ENCODE measurements at places on chromosomes 4 and X.

DNA sequence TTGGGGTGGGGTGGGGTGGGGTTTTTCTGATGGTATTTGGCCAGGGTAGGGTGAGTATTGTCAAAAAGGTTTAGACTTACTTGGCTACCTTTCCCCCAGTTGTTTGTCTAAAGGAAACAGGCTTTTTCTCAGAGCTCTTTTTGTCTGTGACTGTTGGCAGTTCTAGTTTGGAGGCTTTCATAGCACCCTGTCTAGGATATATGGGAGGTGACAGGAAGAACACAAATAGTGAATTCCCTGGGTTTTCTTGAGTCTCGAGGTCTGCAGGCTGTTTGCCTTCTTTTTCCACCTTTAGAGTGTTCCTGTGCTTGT, 13.5 kb downstream of the RPS6KA3 start:
- DNase-seq: no peak

DNA sequence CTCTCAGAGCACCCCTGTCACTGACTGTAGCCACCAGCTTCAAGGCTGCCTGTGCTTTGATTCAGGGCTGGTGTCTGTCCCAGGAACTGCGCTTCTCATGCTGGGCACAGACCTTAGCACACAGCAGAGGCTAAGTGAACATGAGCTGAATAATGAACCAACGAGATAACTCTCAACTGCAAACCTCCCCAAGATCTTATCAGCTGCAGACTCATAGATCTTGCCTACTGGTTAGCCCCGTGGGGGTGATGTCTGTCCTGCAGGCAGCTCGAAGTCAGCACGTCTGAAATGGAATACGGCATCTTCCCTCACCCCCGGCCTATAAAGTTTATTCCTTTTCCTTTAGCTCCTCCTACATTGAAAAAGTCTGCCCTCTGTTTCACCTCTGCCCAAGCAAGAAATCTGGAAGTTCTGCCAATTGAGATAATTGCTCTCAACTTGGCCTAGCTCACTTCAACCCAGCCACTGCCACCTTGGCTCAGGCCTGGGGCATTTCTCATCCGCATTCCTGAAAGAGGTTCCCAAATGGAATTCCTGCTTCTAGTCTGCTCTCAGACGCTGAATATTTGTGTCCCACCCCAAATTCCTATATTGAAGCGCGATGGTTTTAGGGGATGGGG, 73.7 kb downstream of the GATB start:
- no peak for DNase-seq

- DNase-seq: peak; percentile 25
Measured at GRCh38 chr4:64158648-64159326, 250.5 kb downstream of the TECRL start.

DNA sequence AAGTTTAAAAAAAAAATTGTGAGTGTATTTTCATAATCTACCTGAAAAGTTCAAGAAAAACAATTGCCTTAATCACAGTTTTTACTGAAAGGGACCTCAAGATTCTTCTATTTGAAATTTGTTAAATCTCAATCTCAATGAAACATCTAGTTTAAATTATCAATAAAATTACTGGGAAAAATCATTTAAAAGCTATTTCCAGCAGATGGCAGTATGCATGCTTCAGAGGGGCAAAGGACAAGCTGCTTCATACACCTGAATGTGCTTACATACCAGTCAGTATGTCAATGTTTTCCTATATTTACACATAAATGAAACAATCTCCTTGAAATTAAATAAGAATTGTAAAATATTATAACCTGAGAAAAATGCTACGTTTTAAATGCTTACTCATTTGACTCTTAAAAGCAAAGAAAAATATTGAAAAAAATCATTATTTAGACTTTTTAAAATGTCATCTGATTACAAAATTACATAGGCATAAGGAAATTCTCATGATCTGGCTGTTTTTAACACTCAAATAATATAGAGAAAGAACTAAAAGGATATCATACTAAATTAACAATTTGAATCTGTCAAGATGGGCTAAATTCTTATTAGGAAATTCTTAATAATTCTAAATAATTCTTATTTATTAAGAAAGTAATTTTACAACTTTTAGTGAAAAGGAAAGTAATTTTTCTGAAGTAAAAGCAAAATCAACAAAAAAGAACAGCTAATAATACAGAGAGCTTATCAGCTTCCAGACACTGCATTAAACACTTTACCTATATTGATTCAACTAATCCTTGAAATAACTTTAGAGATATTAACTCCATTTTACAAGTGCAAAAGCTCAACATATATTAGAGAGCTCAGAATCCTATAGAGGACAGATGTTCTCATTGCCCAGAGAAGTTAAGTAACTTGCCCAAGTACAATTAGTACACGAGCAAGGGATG, 242.1 kb downstream of the ADAMTS3 start:
- no peak for DNase-seq

- no peak for DNase-seq
Measured at GRCh38 chr4:129080129-129080528, 13.2 kb downstream of the SCLT1 start.

DNA sequence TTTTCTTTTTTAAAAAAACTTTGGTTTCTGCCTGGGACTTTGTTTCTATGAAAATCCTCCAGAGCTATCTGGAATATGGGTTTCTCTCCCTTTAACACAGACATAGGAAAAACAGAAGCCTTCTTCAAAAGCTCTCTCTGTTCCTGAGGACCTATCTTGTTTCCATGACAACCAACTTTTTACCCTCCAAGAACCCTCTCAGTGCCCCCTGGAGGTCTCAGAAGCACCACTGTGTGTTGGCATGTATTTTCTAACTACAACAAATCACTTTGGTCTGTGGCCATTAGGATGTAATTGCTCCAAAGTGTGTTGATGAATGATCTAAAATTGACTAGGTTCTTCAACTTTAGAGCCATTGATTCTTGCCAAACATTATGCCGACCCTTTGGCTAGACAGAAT, 1331.6 kb downstream of the ADGRL3 start:
- no peak for DNase-seq

DNA sequence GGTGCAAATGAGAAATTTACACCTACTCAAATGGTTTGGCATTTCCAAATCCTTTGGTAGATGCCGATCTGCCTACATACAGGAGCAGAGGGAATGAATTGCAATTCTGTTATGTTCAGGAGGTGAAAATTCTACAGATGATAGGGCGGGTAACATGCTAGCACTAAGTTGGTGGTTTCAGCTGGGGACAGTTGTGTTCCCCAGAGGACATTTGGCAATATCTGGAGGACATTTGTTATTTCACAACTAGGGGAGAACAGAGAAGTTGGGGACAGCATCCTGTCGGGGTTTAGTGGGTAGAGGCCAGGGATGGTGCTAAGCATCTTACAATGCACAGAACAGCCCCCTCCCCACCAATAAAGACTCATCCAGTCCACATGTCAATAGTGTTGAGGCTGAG, 96.5 kb upstream of the PUDP start:
- no peak for DNase-seq

DNA sequence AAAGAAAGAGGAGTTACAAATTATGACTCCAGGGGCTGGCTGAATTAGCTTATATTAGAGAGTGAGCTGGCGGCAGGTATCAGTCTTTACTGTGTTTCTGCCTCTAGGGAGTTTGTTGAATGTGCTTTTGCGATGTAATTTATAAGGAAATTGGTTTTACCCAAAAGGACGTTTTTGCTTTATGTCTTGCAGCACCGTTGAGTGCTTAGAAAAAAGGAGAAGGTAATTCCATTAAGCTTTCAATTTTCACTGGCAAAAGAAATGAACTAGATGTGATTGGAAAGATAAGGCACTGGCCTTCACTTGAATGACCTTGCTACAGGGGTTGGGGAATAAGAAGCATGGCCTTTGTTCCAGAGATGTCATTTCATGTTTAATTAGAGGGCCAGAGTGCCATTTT, 74.9 kb upstream of the CBR4 start:
- no peak for DNase-seq

GRCh38 chr4:101292901-101293300, 54.4 kb downstream of the PPP3CA start:
- DNase-seq: no peak

- DNase-seq: no peak
Measured at GRCh38 chr4:2280531-2281300, 18.8 kb upstream of the MXD4 start.

- DNase-seq: no peak
Measured at GRCh38 chrX:41381685-41382084, 47.7 kb downstream of the DDX3X start.

GRCh38 chrX:1361910-1362309, 25.3 kb downstream of the IL3RA start:
- DNase-seq: no peak

GRCh38 chrX:154434394-154435168, 2.4 kb upstream of the GDI1 start:
- no peak for DNase-seq

GRCh38 chr4:109191216-109191615, 111.2 kb downstream of the COL25A1 start:
- no peak for DNase-seq

- DNase-seq: no peak
Measured at GRCh38 chr4:15378062-15378461, 49.8 kb upstream of the C1QTNF7 start.

GRCh38 chr4:48509543-48509942, 19.5 kb downstream of the ZAR1 start:
- no peak for DNase-seq

GRCh38 chrX:147637190-147637589, 274.5 kb upstream of the FMR1 start:
- no peak for DNase-seq

DNA sequence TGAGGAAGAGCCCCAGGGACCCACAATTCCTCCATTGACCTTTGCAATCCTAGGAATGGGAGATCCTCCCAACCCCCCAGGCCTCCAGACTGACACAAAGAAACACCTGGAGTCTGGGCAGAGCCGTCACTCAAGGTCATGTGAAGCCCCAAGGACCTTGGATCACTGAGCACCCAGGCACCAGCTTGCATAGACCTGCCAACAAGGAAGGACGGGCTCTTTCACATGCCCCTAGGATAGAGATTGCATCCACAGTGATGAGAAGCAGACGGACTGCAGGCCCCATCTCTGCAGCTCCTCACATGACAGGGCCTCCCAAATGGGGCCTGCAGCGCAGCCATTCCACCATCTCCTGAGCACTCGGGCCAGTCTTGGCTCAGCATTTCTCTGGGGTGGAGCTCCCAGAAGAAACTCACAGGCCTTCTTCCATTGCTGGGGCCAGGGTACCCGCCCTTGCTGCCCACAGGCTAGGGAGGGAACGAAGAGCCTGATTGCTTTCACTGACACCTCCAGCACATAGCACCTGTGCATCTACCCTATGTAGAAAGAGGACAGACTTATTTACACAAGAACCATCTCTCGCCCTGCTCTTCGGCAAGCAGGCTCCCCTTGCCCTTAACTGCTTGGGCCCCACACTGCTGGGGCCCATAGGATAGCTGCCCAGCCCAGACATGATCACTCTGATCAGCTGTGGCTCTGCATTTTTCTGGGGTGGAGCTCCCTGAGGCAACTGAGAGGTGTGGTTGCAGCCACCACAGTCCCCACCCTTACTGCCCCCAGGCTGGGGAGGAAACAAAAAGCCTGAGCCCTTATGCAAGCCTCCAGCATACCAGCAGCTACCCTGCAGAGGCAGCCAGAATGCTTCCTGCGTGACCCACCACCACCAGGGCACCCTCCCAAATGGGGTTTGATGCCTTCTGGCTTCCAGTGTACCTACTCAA, 185.7 kb upstream of the ZCCHC13 start:
- DNase-seq: no peak

DNA sequence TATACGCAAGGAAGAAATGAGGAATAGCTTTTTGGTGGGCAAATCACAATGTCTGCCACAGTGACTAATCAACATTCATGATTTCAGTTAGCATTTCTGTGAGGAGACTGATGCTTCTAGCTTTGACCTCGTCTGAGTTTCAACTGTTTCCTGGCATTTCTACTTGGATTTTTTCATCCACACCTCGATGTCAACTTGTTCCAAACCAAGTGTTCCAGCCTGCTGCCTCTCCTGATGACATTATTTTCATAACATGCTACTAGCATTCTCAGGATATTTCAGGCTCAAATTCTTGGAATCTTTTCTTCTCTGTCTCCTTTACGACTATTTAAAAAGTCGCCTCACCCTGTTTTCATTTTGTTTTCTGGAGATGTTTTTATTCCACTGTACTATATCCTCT, 90.3 kb upstream of the TEX13D start:
- DNase-seq: no peak

DNA sequence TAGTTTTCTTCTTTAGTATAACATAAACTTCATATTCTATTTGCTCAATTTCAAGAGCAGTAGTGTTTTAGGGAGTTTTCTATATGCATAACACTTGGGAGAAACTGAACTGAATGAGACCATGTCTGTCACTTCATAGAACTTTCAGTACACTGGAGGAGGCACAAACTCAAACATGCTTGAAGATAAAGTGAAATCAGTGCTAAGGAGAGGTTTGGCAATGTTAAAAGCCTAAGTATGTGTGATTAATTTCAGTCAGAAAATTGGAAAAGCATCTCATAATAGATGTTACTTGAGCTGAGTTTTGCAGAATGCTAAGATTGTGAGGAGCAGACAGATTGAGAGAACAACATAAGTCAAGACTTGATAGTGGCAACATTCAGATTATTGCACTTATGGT, 411.2 kb upstream of the HS3ST1 start:
- no peak for DNase-seq

- no peak for DNase-seq
Measured at GRCh38 chr4:174714393-174715211, 114.4 kb downstream of the GLRA3 start.

DNA sequence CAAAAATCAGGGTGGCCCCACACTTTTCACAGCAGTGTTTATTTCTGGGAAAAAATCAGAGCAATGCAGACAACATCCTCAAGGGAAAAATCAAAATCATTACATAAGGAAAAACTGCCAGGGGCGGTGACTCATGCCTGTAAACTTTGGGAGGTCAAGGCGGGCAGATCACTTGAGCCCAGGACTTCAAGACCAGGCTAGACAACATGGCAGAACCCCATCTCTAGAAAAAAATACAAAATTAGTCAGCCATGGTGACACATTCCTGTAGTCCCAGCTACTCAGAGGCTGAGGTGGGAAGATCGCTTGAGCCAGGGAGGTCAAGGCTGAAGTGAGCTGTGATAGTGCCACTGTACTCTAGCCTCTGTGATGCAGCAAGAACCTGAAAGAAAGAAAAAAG, 102.8 kb downstream of the NAF1 start:
- DNase-seq: no peak

- DNase-seq: no peak
Measured at GRCh38 chr4:180695851-180696250, 1547.4 kb upstream of the TENM3 start.

DNA sequence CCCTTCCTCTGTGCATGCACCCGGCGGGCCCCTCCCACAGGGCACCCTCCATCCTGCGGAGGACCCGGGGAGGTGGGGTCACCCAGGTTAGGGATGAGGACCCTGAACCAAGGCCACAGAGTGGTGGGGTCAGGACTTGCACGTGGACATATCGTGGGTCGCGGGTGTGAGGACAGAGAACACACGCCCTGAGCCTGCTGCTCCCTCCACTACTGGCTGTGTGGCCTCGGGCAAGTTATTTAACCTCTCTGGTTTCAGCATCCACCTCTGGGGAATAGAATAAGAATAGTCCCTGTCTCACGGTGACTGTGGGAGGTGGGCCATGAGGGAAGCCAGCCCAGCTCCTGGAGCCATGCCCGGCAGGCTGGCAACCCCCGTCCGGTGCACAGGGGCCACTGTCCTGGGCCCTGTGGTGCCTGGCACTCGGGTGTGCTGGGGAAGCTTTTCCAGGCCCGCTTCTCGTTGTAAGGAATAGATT, 5.1 kb downstream of the PSAPL1 start:
- DNase-seq: no peak

Data from GF-D8 (cell line).